Left renal cortex interstitium (tissue), 4 donors: ENCODE measurements at places on chromosomes 7 and 10.

DNA sequence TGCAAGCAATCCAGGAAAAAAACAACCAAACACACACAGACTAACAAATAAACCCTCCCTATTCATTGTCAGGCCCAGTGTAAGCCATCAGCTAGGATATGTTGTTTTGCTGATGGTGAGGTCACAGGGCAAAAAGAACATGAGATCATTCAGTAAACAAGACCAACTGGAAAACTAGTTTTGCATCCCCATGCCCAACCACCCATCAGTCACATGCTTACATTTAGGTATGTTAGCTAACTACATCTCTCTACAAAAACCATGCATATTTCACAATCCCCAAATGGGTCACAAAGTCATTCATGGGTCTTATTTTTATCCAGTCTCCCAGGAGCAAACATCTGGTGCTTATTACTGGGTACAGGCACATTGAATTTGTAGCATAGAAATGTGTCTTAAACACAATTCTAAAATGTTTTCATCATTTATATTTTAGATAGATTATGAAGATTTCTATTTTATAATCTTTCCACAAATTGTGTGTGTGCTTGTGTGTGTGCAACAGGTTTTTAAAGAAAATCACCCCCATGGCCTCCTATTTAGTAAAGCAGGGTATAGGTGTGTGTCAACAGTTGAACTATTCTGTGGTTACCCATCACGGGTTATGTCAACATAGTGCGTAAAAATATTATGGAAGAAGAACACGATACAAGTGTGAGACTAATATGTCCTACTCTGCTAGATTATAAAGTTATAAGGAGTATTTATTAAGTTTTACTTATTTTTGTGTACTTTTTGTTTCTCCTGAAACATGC, 103.8 kb upstream of the AKR1E2 start:
- DNase-seq, result no peak

- no peak for DNase-seq
Observed at GRCh38 chr10:9613338-9614075, 1404.2 kb upstream of the CELF2 start.

DNA sequence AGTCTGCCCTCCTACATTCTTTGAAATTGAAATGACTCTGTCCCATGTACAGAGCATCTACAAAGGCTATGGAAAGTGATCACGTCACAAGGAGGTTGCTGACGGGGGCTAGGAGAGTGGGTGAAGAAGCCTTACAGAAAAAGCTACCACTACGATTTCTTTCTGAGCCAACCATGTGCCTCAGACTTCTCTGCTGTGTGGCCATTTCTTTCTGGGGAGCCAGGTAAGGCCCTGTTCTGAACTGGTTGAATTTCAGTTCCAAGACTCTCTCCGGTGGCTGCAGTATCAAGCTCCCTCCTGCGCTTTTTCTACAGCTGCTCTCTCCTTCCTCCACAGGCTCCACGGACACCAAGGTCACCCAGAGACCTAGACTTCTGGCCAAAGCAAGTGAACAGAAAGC, 112.5 kb upstream of the PRSS1 start:
- no peak for DNase-seq

GRCh38 chr10:17655567-17656146, 11.7 kb downstream of the STAM start:
- no peak for DNase-seq

DNA sequence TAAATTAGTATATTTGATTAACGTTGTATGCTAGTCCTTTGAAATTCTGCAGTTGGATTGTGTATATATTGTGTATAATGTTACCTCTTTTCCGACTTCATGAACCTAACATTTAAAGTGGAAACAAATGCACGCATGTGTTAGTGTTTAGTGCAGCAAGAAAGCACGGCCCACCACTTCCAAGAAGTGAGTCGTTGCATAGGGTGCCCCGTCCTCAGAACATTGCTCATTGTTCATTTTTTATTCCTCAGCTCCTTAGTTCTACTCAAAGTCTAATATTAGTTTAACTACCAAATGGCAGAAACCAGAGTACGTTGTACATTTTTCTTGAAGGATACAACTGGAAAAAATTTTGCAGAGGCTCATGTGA, 407.6 kb downstream of the AUTS2 start:
- DNase-seq, result no peak

- no peak for DNase-seq
Observed at GRCh38 chr10:49634069-49634660, 20.3 kb downstream of the CHAT start.

DNA sequence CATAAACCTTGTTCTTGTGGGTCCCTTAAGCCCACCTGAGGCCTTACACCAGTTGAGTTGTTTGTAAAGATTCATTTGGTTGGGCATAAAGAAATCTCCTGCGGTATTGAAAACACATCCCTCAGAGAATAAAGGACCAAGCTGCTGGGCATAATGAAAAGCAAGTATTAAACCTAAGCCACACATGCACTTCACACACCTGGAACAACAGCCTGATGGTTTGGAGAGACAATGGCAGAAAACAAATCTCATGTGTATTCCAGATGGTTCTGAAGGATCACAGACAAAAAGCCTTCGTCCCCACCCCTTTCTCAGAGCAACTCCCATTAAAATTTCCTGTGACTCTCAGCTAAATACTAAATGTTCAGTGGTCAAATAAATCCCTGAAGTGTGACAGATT, 44.2 kb downstream of the FEZF1 start:
- no peak for DNase-seq

GRCh38 chr7:33909755-33910154, 4.4 kb downstream of the BMPER start:
- no peak for DNase-seq

GRCh38 chr7:11207565-11207964, 233.9 kb downstream of the PHF14 start:
- DNase-seq, result no peak

- DNase-seq, result no peak
Observed at GRCh38 chr10:94199565-94199964, 163.2 kb downstream of the NOC3L start.

- DNase-seq, result no peak
Observed at GRCh38 chr7:70572571-70572970, 559.4 kb upstream of the GALNT17 start.

DNA sequence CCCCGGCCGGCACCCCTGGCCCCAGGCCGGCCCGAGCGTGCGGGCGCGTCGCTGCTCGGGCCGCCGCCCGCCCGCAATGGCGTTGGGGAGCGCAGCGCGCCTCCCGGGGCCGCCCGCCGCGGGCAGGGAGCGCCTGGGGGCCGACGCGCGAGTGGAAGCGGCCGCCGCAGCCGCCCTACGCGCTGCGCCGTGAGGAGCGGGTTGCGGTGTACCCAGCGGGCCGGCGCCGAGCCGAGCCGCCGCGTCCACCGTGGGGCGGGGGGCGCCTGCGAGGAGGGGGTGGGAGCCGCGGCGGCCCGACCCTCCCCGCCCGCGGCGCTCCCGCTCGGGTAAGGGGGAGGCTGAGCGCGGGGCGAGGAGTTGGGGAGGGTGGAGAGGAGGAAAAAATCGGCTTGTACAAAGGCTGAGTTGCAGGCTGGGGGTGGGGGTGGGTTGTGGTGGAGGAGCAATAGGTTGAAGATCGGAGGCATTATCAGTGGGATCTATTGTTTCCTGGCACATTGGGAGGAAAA, 473 bp downstream of the PPP1R9A start:
- DNase-seq, result peak; percentile 38

GRCh38 chr7:155466814-155467733, 9.1 kb downstream of the EN2 start:
- no peak for DNase-seq

DNA sequence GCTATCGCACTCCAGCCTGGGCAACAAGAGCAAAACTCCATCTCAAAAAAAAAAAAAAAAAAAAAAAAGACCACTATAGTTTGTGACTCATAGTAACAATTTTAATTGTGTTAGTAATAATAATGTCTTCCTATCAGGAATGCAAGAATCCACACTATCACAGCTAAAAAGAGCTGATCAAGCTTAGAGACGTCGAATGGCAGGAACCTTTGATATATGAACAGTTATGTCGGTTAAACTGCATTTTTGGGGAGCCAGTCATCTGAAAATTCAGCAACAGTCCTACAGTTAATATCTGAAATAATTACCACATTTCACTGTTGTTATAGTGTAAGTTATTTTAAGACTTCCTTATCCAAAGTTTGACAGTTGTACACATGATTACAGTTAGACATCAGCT, 8.8 kb downstream of the PHYH start:
- DNase-seq, result no peak

- DNase-seq, result no peak
Observed at GRCh38 chr7:15749631-15750030, 63.1 kb upstream of the MEOX2 start.

DNA sequence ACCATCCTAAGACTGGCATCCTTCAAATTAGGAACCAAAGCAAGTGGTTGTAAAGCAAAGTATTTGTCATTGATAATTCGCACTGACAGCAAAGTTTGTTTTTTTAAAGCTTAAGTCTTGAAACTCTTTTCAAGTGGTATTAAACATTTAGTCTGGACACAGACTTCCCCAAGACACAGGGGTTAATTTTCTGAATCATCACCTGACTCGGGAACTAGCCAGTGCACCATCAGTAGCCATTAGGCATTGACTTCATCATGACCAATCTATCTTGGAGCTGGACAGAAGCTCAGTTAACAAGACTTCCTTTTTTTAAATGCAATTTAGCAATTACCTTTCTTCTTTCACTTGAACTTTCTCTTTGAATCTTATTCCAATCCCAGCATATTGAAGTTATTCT, 210.6 kb downstream of the ZNF365 start:
- no peak for DNase-seq

DNA sequence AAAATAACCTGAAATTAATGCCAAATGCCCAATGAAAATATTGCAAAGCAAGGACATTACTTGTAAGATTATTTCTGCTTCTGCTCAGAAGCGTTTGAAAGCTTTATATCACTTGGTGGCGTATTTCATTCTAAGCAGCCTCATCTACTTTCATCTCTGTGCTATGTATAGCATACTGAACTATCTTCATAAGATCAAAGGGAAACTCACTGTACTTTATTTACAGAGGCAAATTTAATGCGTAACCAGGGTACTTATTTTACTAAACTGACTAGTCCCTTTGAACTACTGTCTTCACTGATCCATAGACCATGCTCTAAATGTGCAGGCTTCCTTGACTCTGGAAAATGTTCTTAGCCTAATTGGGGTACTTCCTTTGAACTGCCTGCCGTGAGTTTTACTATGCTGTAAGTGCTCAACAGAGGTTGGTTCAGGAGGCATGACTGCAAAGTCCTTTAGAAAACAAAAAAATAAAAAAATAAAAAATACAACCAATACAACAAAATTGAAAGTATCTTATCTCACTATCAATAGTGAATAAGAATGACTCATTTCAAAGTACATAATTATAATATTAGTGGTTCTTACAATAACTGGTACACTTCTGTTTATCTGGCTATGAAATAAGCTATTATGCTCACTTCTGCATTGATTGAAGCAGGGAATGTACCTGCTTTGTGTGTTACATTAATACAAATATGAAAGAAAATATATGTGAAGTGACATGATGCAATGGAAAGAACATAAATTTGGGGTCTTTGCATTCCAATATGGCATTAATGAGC, 41.0 kb upstream of the TSPAN12 start:
- DNase-seq, result no peak

DNA sequence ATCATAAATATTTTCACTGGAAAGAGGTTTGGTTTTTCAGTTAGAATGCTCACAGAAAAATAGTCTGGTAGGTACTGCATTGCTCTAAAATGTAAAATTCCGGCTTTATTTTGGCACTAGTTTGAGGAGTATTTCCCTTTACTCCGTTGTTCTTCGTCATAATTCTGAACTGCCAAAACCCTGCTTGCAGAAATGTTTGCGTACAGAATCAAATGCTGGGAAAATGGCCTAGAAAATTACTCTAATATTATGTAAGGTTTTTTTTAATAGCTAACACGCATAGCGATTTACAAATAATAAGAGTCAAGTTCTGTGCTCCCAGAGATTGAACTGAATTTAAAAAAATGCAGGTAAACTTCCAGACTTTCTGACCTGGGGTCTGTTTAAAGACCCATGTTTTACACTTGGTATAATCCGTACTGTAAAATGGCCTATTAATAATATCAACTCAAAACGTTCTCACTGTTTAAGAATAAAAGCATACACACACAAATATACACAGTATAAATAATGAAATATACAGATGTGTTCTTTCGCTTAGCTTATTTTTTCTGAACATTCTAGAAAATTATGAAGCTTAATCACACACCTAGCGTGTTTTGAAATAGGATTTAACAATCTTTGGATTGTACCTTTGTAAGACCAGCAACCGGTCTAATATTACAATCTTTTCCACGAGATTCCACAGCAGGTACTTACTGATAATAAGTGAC, 23.5 kb upstream of the ANLN start:
- DNase-seq, result no peak

DNA sequence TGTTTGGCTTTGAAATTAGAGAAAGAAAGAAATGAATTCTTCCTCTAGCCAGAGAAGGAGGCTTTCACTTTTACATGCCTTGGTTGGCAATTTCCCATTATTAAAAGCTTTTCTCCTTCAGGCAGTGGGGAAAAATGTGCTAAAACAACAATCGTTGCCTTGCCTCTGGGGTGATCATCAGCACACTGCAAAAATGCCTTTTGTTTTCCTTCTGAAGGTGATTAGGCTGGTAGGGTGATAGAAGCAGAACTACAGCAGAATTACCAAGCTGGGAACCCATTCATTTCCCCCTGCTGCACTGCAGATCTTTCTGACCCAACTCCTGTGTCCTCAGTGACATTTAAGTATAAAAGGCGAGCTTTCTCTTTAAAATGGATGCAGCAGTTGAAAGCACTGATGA, 22.2 kb downstream of the ANK3 start:
- DNase-seq, result no peak

DNA sequence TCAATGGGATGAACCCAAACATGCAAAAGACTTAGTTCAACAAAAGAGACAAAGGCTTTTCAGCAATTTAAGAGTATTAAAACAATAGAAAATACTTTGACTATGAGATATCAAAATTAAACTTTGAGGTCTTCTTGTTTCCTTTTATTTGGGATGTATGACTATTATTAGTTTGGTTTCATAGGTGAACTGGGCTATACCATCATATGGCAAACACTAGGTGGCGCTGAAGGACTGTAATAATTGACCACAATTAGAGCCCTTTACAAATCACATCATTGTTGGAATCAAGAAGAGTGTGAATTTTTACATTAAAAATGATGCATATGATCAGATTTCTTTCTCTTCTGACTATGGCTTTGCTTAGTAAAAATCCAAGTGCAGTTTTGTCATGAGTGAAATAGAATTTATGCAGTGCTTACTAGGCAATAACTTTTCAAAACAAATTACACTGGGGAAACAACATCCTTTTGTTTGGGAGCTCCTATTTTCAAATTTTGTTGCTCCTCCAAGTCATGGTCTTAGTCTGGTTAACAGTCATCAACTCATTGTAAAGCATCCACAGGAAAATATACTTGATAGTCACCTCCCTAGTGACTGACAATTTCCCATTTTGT, 14.7 kb upstream of the NXPH1 start:
- DNase-seq, result no peak

DNA sequence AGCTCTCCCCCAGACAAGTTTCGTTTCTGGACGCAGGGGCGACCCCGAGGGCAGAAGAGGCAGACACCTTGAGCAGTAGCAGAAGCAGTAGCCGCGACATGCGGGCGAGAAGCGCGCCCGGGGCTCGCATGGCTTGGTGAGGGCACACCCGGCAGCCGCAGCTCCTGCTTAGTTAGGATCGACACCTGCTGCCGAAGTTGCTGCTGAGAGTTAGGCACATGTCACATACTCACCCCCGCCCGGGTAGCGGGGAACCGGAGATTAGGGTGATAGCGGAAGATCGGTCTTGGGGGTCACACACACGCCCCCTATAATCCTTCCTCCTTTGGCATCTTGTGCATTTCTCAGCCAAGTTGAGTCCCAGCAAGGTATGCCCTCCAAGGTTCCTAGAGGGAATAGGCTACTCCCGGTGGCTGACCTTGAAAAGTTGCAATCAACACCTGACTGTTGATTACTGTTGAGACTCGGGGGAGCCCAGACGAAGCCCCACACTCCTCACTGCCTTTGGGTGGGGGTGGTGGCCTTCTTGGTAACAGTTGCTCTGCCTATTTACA, 668 bp downstream of the GPR37 start:
- no peak for DNase-seq
